ENCODE measurements at places on chromosomes 5 and 9. TPM values are rescaled to one million over a fixed set of nuclear protein-coding genes. Genes with fewer than 3 reads are reported as not detected.

The SHISAL2B gene
- not detected for total RNA-seq

The CSNK1G3 gene
- 40.2 TPM for total RNA-seq

The SLC46A2 gene
- total RNA-seq, result not detected

The SLIT3 gene
- total RNA-seq, result 11.5 TPM

The IFNK gene
- not detected for total RNA-seq

The PHAX gene
- total RNA-seq, result 41.1 TPM

The ANKRD31 gene
- 0.42 TPM for total RNA-seq

The TMEFF1 gene
- 171 TPM for total RNA-seq

The TAF11L5 gene
- total RNA-seq, result 0.83 TPM

The PCDHGB7 gene
- total RNA-seq, result 38.6 TPM

The GAS1 gene
- total RNA-seq, result 6.1 TPM

The ZNF883 gene
- total RNA-seq, result 18.4 TPM

GRCh38 chr5:3186736-3187405 lies 408.8 kb upstream of the IRX1 start:
- no peak for DNase-seq

DNA sequence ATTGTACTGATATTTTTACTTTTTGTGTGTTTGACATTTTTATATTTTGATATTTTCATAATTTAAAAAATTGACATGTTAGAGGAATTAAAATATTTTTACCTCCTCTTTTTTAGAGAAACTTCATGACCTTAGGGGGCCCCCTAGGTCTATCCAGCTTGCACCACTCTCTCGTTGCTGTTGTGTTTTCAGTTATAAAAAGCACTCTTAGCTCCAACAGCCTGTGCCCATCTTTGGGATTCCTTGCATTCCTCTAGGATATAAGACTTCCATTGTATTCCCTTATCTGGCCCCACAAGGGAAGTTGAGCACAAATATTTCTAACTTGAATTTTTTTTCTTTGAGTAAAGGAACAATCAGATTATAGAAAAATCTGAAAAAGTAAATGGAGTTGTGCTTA lies 245.3 kb downstream of the SH3GL2 start:
- DNase-seq, result no peak

GRCh38 chr9:107856633-107857032 lies 367.1 kb upstream of the KLF4 start:
- no peak for DNase-seq

GRCh38 chr9:83441390-83441789 lies 96.8 kb downstream of the FRMD3 start:
- no peak for DNase-seq

GRCh38 chr9:127129073-127129717 lies 6.8 kb upstream of the ANGPTL2 start:
- no peak for DNase-seq

DNA sequence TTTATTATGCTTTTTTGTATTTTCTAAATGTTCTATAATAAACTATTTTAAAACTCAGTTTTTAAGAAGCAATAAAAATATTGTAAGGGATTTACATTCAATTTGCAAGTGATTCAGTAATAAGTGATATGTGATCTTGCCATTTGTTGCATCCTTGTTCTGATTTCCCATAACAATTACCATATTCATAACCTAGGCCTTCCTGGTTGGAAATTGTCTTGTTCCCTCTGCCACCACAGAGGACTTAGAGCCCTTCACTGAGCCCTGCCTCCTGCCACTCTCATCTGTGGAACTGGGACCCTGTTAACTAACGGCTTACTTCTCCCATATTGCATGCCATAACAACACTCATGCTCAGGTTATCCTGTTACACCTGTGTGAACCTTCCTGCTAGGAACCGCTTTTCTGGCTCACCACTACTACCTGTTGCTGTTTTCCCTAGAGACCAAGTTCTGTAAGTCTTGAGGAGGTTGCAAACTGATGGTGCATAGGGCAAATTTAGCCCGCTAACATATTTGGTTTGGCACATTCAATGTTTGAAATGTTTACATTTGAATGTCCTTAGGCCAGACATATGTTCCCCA lies 32.9 kb upstream of the DTWD2 start:
- no peak for DNase-seq

GRCh38 chr5:16625096-16625495 lies 8.3 kb upstream of the RETREG1 start:
- no peak for DNase-seq

DNA sequence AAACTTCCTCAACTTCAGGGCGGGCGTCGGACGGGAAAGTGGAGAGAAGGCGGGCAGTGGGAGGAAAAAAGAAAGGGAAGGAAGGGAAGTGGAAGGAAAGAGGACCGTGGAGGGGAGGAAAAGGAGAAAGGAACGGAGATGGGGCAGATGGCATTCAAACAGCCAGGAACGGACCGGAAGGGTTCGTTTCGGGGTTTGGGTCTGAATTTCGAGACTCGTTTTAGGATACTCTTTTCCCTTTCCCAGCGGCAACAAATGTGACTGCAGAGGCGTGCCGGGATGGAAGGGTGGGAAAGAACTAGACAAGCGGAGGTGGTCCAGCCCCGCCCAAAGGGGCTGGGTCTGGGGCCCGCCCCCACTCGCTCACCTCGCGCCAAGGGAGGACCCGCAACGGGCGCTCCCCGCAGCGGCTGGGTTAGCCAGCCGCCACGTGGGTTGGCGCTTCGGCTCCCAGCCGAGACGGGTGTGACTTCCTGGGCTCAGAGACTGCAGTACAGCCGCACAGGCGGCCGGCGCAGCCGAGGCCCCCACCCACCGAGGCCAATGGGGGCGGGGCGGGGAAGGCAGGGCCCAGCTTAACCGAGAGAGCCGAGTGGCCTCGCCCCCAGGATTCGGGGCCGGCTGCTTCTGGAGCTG lies 2.7 kb downstream of the VCAN start:
- peak; percentile 92 for DNase-seq

GRCh38 chr5:132420706-132421272 lies 51.3 kb downstream of the SLC22A5 start:
- no peak for DNase-seq

GRCh38 chr5:23684103-23684502 lies 176.7 kb downstream of the PRDM9 start:
- DNase-seq, result no peak

GRCh38 chr9:36486933-36487481 lies 85.7 kb upstream of the MELK start:
- peak; percentile 66 for DNase-seq

DNA sequence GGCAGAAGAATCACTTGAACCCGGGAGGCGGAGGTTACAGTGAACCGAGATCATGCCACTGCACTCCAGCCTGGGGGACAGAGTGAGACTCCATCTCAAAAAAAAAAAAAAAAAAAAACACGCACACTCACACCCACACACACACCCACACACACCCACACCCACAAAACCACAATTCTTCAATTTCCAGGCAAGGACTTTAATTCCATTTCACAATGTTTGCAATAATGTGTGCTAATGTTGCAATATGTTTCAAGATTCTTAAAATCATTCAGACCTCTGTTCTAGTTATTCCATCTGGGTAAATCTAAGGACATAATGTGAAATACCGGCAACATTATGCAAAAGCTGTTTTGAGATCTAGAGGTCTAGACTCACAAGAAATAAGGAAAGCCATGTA lies 28.3 kb downstream of the CCDC69 start:
- DNase-seq, result no peak

DNA sequence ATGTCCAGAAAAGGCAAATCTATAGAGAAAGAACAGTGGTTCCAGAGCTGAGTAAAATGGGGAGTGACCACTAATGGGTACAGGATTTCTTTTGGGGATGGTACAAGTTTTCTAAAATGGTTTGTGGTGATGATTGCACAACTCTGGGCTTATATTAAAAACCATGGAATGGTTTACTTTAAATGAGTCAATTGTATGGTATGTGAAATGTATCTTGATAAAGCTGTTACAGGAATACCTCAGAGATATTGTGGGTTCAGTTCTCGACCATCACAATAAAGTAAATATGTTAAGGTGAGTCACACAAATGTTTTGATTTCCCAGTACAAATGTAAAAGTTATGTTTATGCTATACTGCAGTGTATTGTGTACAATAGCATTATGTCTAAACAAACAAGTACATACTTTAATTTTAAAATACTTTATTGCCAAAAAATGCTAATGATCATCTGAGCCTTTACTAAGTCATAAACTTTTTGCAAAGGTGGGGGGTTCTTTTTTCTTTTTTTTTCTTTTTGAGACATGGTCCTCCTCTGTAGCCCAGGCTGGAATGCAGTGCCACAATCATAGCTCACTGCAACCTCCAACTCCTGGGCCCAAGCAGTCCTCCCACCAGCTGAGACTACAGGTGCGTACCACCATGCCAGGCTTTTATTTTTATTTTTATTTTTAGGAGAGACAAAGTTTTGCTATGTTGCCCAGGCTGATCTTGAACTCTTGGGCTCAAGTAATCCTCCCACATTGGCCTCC lies 65.9 kb downstream of the SHOC1 start:
- no peak for DNase-seq

DNA sequence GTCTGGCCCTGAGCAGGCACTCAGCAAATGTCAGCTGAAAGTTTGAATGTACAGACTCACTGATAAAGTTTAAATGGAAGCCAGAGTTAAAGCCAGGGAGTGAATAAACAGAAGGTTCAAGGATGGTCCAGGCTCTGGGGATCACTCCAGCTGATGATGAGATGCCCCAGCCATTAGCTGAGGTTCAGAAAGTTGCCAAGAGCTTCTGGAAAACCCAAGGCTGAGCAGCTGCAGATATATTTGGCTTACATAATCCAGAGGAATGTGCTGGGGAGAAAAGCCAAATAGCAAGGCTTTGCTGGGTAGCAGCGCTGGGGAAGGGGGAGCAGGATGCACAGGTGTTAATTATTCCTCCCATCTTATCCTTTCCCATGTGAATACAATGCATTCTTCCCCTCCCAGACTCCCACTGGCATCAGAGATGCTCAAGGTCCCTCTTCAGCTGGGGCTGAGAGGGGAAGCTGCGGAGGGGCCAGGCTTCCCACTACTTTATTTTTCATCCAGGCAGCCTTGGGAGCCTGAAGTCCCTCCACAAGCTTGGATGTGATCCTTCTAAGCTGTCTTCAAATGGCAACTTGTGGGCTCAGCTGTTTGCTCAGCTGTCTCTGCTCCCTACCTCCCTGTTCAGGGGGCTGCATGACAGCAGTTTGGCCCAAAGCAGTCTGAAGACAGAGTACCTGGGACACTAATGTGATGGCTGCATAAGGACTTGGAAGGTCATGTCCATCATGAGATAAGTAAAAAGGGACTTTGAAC lies 341.2 kb downstream of the TRIM32 start:
- DNase-seq, result no peak

GRCh38 chr9:25412646-25413045 lies 265.6 kb downstream of the TUSC1 start:
- DNase-seq, result no peak

DNA sequence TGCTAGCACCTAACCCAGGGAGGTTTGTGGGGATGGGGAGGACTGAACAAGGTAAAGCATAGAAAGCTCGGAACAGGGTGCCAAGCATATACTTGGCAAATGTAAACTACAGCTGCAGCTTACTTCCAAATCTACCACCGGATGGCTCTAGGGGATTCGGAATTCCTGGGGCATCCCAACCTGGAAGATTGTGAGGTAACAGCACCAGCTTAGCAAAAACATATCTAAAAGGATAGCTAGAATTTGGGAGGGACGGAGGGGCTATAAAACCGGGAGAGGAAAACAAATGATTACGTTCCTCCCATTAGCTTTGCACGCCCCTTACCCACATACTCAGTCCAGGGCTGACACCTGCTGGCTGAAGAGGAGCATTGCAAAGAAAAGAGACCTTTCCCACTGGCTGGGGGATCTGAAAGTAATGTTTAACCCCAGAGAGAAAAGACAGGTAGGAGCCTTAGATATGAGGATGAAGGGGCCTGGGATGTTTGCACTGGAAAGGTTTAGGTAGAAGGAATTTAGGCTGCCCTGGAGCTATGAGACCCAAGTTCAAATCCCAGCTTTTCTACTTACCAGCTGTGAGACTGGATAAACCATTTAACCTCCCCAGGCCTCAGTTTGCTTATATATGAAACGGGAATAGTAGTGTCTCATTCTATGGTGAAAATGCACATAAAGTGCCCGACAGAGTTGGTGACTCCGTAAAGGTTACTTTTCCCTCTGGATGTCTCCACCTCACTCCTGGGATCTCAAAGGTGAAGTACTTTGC lies 73.6 kb downstream of the FAM114A2 start:
- peak; percentile 72 for DNase-seq

DNA sequence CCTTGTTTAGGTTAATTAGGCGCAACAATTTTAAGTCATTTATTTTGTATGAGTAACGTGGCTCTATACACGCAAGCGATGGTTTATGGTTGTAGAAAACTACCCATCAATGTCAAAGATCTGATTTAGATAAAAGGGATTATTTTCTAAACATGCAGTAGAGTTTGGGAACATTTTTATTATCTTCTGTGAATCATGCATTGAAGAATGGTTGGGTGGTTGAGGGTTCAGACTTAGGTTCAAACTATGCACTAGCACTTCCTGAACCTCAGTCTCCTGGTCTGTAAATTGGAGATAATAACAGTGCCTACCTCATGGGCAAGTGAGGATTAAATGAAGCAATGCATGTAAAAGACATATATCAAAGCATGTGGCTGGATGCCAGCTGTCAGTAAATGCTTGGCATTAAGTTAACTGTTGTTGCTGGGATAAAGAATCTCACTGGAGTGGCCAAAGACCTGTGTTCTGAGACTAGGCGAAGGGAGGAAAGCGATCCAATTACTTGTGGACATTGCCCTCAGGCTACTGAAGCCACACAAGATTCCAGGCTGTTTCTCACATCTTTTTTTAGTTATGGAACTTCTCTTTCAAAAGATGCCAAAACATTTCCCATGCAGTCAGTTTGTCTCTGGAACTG lies 1.1 kb upstream of the OTULINL start:
- no peak for DNase-seq

DNA sequence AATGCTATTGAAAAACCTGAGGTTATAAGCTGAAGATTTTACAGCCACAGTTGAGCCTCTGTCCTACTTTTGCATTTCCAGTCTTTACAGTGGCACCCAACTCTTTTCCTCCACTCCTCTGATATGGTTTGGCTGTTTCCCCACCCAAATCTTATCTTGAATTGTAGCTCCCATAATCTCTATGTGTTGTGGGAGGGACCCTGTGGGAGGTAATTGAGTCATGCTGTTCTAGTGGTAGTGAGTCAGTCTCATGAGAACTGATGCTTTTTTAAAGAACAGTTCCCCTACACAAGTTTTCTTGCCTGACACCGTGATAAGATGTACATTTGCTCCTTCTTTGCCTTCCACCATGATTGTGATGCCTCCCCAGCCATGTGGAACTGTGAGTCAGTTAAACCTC lies 646.1 kb upstream of the SEMA6A start:
- DNase-seq, result no peak

DNA sequence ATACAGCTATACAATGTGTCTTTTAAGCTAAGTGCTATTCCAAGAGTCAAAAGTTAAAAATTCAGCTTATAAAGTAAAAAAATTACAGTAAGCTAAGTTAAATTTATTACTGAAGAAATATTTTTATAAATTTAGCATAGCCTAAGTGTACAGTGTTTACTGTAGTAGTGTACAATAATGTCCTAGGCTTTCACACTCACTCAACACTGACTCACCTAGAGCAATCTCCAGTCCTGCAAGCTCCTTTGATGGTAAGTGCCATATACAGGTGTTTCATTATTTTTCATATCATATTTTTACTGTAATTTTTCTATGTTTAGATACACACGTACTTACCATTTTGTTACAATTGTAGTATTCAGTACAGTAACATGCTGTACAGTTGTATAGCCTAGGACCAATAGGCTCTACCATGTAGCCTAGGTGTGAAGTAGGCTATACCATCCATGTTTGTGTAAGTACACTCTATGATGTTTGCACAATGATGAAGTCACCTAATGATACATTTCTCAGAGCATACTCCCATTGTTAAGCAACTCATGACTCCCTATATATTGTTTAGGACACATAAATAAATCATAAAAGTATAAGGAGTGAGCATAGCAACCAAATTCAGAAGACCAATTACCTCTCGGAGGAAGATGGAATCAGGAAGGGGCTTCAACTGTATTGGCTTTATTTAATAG lies 165.1 kb upstream of the SLC30A5 start:
- no peak for DNase-seq

All from glutamatergic neuron (in vitro differentiated cells).